Activated CD4-positive, alpha-beta T cell treated with anti-CD3 and anti-CD28 coated beads, Interleukin-2, amount 50 U/mL, for 16 hours (primary cell): ENCODE measurements at places on chromosomes 12 and 14.

DNA sequence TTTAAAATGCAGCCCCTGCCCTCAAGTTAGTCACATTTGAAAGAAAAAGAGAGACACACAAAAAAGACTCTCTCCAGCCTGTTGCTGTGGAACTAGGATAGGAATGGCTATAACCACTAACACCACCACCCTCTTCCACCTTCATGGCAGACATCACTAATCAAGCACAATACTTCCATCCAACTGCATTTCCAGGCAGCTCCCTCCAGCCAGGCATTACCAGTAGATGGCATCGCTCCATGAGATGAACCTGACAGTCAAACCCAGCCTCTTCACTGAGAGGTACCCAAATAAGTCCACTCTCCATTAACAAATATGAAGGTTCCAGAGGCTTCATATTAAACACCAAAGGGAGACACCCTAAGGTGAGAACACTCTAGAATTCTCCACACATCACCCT lies 24.4 kb downstream of the SLC8B1 start:
- peak; percentile 21 for DNase-seq

- DNase-seq = no peak
Observed at GRCh38 chr14:99670361-99671234, 13.5 kb upstream of the CYP46A1 start.

- DNase-seq = no peak
Observed at GRCh38 chr12:71581206-71581605, 82.4 kb downstream of the ZFC3H1 start.

- DNase-seq = no peak
Observed at GRCh38 chr12:124750149-124750656, 113.5 kb downstream of the SCARB1 start.

- peak; percentile 24 for DNase-seq
Observed at GRCh38 chr12:100138048-100138802, 4.4 kb downstream of the BLTP3B start.

DNA sequence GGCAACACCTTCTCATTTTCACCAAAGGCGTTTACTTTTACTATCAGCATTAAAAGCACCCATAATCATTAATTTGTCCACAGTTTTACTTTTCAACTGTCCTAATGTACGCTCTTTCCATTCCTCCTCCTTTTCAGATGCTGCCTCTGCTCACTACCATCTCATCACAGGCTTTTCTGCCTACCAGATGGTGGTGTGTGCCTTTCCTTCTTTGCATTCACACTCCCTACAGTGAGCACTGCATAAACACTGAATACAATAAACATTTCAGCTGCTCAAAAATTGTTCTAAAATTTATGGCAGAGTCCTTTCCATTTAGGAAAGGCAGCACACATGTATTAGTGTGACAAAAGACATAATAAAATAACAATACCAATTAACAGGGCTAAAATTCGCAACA lies 435.7 kb downstream of the GXYLT1 start:
- no peak for DNase-seq
